ENCODE measurements at places on chromosomes 11 and 22. TPM values are rescaled to one million over a fixed set of nuclear protein-coding genes. Genes with fewer than 3 reads are reported as not detected.

The C1QTNF5 gene
- total RNA-seq: 39.0 TPM

The TNNI2 gene
- 526 TPM for total RNA-seq

The NNMT gene
- total RNA-seq: 14.5 TPM

The TMEM45B gene
- total RNA-seq: 17.3 TPM

The MN1 gene
- total RNA-seq: 11.3 TPM

The DEPDC7 gene
- total RNA-seq: 3.9 TPM

The OR8D1 gene
- total RNA-seq: not detected

The PYGM gene
- 136 TPM for total RNA-seq

The LGALS12 gene
- 3.7 TPM for total RNA-seq

The PLAAT4 gene
- total RNA-seq: 19.0 TPM

The OR51B4 gene
- total RNA-seq: 1.5 TPM

The HBG1 gene
- total RNA-seq: 65.3 TPM

The CRYBB3 gene
- total RNA-seq: not detected

The SLC25A17 gene
- 17.1 TPM for total RNA-seq

The CASP5 gene
- total RNA-seq: not detected

The CASP1 gene
- total RNA-seq: 6.2 TPM

The DERL3 gene
- 2.9 TPM for total RNA-seq

The CALCA gene
- 6.1 TPM for total RNA-seq

All from metanephros (tissue), 2 donors.